Activated CD4-positive, alpha-beta T cell treated with anti-CD3 and anti-CD28 coated beads, Interleukin-2, amount 50 U/mL, for 1 hour (primary cell): ENCODE measurements at places on chromosomes 4 and X.
A peak's percentile ranks its signal among the peaks of the same experiment; 100 is the strongest.

DNA sequence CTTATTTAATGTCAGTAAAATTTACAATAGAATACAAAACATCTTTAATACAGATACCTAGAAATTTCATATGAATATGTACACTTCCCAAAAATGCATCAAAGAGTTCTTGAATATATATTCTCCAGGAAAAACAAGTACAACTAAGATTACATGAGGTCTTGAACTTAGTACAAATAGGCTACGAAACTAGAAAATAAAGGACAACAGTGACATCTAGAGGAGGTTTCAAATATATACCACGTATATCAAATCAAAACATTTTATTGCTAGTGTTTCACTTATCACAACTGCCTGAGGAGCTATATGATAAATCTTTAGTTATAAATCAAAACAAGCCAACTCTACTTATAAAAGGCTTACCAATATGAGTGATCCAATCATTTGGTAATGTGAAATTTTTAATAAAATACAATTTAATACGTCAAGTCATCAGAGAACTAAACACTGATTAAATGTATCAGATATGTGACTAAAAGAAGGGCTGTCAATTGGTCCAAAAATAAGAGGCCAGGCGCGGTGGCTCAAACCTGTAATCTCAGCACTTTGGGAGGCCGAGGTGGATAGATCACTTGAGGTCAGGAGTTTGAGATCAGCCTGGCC is 36.6 kb downstream of the ANAPC10 start:
- no peak for DNase-seq

GRCh38 chr4:11397146-11397545 is 31.5 kb downstream of the HS3ST1 start:
- no peak for DNase-seq

DNA sequence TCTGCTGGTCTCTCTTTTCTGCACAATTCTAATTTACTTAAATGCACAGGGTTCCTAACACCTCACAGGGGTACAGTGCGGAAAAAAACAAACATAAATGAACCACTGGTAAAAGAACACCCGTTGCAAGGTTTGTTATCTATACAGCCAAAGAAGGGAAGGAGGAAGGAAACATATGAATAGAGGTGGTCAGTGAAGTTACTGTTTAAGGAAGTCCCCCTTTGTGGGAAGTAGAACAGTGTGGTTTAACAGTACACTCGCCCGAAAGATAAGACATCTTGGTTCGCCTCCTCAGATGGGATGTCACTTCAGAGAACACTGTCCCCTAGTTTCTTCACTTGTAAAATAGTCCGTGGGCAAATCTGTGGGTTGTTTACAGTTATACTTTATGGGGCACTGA is 57.5 kb downstream of the TEC start:
- no peak for DNase-seq

GRCh38 chr4:147779451-147779850 is 47.6 kb downstream of the ARHGAP10 start:
- DNase-seq: no peak

DNA sequence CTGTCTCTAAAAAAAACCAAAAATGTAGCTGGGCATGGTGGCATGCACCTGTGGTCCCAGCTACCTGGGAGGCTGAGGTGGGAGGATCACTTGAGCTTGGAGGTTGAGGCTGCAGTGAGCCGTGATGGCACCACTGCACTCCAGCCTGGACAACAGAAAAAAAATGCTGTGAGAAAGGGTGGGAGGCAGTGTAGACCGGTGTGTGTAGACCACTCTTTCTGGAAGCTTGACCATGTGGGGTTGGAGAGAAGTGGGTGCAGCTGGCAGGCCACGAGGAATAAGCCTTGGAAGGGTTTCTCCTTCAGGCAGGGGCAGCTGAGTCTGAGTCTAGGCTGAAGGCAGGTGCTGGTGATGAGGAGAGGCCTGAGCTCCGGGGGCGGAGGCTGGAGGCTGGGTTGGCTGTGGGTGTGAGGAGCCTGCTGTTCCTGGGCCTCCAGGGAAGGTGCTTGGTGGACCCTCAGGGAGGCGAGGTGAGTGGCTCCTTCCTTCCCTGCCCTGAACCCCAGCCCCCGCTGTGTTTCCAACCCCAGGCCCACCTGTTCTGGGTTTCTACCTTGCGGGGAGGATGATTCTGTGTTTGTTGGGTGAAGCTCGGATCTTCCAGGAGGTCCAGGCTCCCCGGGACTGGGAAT is 9.3 kb upstream of the TBC1D14 start:
- no peak for DNase-seq

DNA sequence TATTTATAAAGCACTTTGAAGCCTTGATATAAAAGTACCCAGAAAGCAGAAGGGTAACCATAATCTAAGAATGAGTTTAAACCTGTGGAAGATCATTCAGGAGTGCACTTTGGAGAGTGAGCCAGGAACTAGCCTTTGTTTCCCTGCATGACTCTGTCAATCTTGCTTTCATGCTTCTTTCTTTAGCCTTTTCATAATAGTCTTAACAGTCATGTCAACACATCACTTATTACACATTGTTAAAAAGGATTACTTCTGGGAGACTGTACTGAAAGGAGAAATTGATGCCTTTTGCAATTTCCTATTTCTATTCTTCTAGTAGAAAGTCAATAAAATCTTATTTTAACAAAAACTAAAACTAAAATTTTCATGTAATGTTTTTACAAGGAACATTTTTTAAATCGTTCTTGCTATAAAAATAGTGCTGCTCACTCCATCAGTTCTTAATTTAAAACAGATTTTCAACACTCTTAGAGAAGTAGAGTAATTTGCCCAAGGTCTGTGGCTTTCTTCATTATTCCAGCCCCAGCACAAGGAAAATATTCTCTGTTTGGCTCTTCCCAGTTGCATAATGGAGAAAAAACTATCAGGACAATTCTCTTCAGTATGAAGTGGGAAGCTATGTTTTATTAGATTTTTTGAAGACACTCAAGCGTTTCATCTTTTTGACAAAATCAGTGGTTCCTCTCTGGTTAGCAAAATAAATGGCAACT is 35.4 kb upstream of the SPP1 start:
- no peak for DNase-seq

DNA sequence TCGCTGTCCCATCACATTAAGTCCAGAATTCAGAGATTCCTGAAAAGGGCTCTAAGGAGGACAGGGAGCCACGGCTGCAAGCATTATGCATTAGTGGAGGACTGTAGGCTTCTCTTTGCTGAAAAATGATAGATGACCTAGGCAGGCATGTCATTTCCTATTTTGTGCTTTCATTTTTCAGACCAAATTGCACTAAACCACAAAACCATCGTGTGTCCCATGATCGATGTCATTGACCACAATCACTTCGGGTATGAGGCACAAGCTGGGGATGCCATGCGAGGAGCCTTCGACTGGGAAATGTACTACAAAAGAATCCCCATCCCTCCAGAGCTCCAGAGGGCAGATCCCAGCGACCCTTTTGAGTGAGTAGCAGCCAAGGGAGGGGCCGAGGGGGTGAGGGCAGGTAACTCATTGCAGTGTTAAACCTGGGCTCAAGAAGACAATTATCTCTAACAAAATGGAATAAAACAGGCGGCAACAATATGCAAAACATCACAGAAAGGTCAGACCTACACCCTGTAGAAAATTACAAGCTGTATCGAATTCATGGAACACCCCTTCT is 355.2 kb upstream of the GALNT7 start:
- DNase-seq: no peak

- no peak for DNase-seq
Observed at GRCh38 chr4:150852216-150852615, 162.9 kb downstream of the LRBA start.

GRCh38 chr4:11105715-11106114 is 323.0 kb downstream of the HS3ST1 start:
- DNase-seq: no peak

- no peak for DNase-seq
Observed at GRCh38 chr4:80097400-80098177, 24.6 kb upstream of the ANTXR2 start.

- no peak for DNase-seq
Observed at GRCh38 chr4:126820631-126821030, 812.1 kb upstream of the INTU start.

DNA sequence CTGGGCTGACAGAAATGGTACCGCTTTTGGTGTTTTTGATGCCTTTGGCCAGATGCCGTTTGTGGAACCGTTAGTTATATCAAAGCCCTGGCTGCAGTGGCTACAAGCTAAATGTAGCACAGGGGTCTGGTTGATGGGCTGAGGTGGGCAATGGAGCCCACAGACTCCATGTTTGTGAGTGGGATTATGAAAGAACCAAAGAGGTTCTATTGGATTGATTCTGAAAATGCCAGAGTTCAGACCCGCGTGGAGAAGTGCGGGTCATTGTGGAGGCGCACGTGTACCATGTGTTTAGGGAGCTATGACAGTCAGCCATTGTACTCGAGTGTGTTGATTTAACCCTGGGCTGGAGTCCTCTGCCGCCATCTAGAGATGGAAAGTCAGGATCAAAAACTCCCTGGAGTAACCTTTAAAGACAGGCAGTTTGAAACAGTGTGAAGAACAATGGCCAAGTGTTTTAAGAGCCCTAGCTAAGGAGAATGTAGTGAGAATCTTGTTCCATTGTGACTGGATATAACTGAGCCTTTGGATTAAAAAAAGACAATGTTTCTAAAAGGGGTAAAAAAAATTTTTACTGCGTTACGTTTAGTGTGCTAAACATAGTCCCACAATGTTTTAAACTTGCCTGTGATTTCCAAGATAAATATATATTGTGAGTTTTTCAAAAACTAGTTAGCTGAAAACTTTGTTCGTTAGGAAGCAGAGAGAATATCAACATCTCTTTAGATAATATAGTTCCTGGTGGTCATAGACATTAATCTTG is 12.7 kb downstream of the ART3 start:
- no peak for DNase-seq

DNA sequence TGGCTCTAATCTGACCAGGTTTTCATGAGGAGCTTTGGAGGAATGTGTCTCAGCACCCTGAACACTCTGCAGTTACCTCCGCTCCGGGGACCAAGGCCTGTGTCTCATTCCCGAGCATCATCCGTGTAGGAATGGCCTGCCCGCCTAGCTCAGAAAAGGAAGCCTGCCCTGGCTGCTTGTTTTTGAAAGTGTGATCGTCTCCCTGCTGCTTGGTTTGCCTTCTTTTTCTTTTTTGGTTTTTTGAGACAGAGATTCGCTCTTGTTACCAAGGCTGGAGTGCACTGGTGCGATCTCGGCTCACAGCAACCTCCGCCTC is 73.3 kb downstream of the CRLF2 start:
- no peak for DNase-seq

GRCh38 chrX:123698979-123699520 is 33.8 kb downstream of the THOC2 start:
- DNase-seq: no peak

GRCh38 chr4:41550308-41550707 is 12.4 kb downstream of the LIMCH1 start:
- DNase-seq: no peak

- no peak for DNase-seq
Observed at GRCh38 chr4:62407534-62407933, 1207.4 kb downstream of the ADGRL3 start.

DNA sequence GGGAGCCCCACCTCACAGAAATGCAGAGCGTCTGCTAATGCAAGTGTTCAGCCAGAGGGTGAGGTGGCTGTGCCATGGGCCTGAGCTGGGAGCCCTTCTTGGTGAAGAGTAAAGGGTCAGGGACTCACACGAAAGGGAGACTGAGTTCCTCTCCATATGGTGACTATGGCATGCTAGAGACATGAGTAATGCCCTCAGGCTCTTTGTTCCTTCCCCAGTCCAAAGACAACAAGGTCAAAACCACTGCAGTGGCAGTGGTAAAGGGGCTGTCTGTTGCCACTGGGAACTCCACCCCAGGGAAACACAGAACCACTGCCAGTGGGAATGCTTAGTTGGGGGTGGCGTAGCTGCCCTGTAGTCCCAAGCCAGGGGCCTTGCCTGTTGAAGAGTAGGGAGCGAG is 22.4 kb downstream of the RAB40AL start:
- DNase-seq: no peak

DNA sequence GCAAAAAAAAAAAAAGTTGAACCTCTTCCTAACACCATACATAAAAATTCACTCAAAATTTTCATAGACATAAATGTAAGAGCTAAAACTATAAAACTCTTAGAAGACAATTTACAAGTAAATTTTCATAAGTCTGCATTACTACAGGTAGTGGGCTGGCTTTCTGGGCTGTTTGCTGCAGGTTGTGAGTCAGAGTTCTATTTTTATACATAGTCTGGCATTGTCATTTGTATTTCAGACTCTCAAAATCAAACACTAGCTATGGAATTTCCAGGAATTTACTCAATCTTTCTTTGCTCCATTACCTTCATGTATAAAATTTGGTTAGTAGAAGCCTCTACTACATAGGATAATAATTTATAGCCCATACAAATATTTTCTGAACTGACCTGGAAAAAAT is 227.2 kb downstream of the COX18 start:
- no peak for DNase-seq

DNA sequence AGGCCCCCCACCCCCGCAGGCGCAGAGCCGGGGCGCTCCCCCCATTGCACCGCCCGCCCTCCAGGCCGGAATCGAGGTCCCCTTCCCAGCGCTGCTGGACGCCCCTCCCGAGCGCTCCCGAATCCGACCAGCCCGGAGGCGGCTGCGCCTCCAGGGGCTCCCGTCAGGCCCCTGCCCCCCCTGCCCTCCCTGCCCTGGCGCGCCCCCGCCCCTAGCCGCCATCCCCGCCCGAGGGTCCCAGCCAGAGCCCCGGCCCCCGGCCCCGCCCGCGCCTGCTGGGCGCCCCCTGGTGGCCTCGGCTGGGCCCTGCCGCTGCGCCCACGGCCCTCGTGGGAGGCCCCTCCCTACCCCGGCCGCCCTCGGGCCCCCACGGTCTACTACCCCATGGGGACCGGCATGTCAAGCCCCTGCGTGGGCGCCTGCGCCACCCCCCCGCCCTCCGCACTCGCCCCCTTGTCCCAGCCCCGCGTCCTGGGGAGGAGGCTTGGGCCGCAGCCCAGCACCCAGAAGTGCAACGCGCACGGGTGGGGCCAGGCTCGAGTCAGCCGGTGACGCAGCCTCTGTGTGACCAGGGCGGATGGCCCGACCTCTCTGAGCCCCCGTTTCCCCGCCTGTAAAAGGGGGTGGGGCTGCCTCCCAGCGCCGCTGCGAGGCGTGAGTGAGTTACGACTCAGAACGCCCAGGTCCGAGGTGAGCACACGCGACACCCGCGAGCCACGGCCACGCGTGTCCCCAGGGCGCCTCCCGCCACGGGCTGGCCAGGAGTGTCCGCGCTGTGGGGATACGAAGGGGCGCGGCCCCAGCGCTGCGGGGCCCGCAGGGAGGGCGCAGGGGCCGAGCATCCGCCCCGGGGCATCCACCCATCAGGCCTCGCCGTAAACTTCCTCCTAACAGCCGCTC is 104.9 kb downstream of the FAM53A start:
- DNase-seq: peak; percentile 67

DNA sequence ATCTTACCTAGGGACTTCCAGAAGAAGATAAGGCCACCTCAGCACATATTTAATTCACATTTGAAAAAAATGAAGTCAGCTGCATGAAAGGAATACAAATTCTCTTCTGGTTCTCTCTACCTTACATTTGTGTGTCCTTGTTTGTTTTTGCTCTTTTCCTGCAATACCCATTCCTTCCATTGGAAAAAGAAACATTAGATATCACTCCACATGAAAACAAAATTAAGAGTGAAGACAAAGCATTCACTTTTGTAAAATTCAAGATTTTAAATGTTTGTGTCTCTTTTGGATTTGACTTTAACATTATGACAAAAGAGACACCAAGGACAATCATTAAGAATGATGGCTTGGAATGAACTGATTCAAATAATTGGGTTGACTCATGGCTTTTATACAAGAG is 1351.8 kb downstream of the FSTL5 start:
- DNase-seq: no peak

GRCh38 chr4:100016191-100016590 is 66.1 kb upstream of the H2AZ1 start:
- DNase-seq: no peak
